ENCODE measurements at places on chromosomes 6 and 20.
A peak's percentile ranks its signal among the peaks of the same experiment; 100 is the strongest.

GRCh38 chr6:106750142-106750918, 121.0 kb downstream of the QRSL1 start:
- DNase-seq = peak; percentile 21

- no peak for DNase-seq
These were observed 31.1 kb downstream of the NTSR1 start for GRCh38 chr20:62739581-62740285.

DNA sequence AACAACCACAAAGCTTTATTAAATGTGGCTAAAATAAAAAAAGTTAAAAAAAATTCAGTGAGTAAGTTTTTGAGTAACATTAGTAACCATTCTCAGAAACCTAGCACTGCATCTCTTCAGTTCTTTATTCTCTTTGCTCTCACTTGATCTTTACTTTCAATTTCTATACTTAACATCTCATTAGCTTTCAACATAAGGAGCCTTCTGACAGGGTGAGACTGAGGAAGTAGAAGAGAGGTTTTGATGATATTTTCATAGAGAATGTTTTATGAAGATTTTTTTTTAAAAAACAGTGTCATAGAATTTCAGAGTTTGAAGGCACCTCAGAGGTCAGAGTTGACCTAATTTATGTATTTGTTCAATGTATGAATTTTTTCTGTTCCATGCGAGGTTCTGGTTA, 60.8 kb downstream of the FAM83B start:
- no peak for DNase-seq

DNA sequence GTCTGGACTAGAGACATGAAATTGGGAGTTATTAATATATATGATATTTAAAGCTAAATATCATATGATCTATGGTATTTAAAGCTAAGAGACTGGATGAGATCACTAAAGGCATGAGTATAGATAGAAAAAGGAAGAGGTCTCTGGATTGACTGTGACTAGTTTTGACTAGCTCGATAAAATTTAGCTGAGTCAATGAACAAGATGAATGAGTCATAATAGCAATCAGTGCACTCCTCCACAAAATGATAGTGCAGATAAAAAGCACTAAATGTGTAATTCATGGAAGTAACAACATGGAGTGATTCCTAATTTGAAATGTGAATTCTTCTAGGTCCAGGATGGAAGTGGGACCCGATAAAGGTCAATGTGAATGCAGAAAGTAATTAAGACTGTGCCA, 127.4 kb downstream of the PFDN4 start:
- no peak for DNase-seq

DNA sequence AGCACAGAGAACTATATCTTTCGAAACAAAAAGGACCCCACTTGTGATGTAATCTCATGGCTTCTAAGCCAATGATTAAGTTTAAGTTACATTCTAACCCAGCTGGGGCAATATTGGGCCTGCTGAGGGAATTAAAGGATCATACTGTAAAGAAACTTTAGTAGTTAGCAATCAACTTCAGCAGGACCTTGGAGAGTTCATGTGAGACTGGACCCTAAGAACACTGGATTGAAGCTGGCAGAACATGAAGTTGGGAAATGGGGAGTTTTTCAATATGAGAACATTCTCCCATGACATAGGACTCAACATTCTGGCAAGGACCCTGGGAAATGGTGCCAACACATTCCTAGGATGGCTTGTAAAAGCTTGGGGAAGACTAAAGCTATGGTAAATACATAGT, 516.2 kb downstream of the PKHD1 start:
- DNase-seq = no peak

- no peak for DNase-seq
These were observed 31.0 kb upstream of the PCMTD2 start for GRCh38 chr20:64224351-64225170.

DNA sequence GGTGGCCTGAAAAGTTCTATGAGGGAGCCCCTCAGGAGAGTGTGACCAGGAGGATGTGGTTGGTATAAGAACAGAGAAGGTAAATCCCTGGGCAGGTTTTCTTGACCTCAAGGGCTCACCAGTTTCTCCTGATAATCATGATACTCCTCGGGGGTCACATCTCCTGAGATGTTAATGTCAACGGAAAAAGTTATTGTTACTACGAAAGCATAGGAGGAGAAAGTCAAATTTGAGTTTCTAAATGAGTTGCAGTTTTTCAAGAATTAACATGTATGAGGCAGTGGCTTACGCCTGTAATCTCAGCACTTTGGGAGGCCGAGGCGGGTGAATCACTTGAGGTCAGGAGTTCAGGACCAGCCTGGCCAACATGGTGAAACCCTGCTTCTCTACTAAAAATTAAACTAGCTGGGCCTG, 23.4 kb downstream of the MGME1 start:
- no peak for DNase-seq

DNA sequence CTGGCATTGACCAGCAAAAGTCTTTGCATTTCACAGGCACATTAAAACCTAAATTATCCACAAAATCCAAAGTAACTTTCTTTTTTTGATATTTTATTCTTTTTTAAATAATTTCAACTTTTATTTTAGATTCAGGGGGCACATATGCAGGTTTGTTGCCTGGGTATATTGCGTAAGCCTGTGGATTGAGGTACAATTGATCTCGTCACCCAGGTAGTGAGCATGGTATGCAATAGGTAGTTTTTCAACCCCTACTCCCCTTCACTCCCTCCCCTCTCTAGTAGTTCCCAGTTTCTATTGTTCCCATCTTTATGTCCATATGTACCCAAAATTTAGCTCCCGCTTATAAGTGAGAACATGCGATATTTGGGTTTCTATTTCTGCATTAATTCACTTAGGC, 97.6 kb downstream of the CEP57L1 start:
- no peak for DNase-seq

DNA sequence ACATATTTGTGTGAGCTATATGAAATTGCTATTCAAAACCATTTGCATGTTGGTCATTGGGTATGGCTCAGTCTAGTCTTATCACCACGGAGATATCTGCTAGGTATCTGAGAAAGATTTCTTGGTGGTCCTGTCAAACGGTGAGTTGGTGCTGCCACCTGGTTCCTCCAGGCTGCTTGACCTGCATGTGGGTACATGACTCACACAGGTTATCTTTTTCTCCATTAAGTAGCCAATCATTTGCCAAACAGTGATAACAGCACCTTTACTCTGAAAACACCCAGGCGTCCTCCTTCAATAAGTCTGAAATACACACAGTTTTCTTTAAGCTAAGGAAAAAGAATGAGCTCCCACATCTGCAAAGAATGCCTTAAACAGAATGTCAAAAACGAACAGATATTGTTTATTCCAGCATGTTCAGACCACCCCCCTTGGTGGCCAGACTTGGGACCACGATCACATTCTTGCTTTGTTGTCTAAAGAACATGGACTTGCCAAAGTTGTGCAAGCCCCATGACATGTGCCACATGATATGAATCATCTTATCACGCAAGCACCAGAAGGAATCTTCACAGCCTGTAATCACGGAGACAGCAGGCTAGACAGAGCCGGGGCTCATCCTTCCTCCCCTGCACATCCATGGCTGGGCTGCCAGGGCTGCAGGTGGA, 200.7 kb upstream of the THBS2 start:
- DNase-seq = no peak

GRCh38 chr6:151388236-151388635, 3.1 kb downstream of the ZBTB2 start:
- DNase-seq = no peak

- no peak for DNase-seq
These were observed 568 bp downstream of the CCDC170 start for GRCh38 chr6:151494235-151494935.

DNA sequence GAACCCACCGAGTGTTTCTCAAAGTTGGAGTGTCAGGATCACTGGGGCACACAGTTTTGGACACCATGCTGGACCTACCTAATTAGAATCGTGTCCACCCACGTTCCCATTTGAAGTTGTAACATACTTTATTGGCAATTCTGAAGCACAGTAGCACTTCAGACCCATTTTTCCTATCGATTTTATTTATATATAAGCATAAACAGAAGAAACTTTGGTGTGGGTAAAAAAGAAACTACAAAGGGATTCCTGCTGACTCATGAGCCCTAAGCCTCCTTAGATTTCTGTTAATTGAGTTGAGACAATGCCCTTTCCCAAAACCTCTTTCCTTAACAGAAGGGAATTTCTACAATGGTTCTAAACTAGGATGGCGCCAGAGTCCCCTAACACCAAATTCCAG, 398.0 kb downstream of the CDKAL1 start:
- DNase-seq = no peak

DNA sequence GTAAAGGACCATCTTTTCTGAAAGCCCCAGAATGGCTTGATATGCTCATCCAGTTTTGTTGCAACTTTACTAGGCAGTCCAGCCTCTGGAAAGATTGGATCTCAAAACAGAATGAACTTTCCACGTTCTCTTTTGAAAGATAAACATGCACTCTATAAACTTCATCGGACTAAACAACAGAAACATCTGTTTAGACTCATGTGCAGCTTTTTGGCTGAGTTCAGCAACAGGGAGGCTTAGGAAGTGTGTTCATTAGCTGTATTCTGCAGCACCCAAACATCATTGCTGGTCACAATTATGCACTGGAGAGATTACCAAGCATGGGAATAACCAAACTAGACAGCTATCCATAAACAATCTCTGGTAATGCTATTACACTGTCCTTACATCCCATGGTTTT, 180.5 kb downstream of the TENT5A start:
- DNase-seq = no peak

- no peak for DNase-seq
These were observed 36.5 kb downstream of the SCML4 start for GRCh38 chr6:107787589-107787960.

- DNase-seq = no peak
These were observed 51.0 kb upstream of the IL20RA start for GRCh38 chr6:137095651-137096238.

- no peak for DNase-seq
These were observed 6.4 kb upstream of the ZNF217 start for GRCh38 chr20:53599910-53600632.

- DNase-seq = no peak
These were observed 37.8 kb downstream of the SYNJ2 start for GRCh38 chr6:158019416-158019815.

DNA sequence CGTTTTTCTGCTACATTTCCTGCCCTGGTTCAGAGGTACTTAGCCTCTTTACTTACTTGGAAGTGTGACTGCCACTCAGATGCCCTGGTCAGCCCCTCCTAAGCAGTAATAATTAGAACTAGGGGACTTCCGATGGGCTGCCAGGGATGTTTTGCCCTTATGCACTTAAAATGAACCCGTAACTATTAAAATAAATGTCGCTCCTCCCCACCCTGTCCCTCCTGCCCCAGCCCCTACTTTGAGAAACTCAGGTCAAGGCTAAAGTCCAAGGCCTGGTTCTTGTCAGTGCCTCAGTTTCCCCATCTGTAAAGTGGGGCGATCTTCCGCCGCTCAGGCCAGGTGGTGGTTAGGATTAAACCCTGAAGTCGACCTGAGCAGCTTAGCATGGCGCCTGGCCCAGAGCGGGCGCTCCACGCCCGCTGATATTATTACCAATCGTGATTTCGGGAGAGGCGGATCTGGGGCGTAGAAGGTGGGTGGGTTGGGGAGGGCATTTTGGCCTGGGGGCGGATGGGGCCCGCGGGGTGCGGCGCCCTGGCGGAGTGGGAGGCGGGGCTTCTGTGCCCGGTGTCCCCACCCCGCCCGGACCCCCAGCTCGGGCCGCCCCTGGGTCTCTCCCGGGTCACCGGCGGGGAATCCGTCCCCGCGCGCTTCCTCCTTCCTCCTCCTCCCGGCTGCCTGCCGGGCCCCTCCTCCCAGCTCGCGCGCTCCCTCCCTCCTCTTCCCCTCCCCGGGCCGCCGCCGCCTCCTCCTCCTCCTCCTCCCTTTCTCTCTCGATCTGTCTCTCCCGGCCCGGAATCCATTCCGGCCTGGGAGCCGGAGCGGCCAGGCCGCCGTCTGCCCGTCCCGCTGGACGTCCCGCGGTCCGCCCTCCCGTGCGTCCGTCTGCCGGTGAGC, at the start of gene SRC:
Gene SRC (plus strand): TSS at position 802 of the 897 bp plus-strand sequence. CDS start 38,014 bp downstream, outside the sequence.
- DNase-seq = peak; percentile 19

DNA sequence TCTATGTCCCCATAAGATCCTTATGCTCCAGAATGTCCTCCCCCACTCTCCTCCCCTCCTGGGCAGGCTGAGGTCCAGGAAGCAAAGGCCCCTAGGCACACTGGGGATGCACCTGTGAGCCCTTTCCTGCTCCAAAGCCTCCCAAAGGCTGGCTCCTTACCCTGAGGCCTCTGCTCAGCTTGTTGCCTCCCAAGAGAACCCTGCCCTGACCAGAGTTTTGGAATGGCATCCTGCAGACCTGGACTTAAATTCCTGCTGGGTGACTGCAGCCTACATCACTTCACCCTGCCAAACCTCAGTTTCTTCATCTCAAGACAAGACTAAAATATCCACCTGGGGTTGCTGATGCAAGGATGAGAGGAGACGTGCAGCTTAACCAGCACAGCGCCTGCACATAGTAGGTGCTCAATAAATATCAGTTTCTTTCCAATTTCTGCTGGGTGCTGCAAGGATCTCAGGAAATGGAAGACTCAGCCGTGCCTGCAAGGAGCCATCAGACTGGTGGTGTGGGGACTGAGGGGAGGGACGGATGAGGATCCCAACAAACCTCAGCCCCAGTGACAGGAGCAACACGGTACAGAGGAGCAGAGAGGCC, 2.1 kb upstream of the LBP start:
- DNase-seq = no peak

DNA sequence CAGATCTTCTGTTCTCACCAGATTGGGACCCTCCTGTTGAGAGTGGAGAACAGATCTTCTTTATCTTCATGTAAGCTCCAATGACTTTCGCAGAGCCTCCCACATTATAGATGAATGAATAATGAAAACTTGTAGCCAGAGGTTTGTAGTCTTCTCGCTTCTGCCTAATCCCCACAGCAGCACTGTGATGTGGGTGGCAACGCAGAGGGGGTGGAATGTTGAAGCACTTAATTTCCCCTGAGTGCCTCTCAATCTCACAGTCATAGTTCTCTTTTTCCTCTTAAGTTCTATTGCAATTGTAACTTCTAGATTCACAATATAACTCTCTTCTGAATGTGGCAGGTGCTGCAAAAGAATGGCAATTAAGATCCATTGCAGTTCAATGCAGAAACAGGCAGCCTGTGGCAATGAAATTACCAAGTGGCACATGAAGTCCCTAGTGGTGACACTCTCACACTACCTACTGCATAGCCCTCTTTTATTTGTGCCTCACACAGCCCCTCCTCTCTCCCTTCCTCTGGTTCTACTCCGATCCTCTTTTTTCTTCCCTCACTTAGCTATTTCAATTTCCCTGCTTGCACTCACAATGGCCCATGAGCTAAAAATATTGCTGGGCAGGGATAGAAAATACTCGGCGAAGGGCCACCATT, 281.9 kb downstream of the UBE3D start:
- DNase-seq = no peak

GRCh38 chr6:108541843-108542759, 18.6 kb upstream of the FOXO3 start:
- DNase-seq = peak; percentile 63

DNA sequence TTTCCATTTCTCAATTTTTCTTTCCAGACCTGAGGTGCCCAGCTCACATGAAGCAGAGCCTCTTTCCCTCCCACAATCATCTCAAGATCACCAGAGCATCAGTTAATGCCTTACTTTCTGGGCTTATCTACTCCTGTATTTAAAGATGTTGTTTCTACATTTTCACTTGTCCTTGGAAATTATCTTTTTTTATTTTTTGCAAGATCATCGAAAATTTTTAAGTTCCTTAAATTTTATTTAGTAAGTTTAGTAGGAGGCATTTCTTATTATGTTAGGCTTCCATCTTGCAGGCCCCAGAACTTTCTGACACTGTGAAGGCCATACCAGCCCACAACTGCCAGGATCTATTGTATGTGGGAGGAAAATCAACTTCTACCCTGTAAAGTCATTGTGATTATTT, 466.0 kb downstream of the PRKN start:
- no peak for DNase-seq

GRCh38 chr20:19078448-19079373, 133.7 kb upstream of the SLC24A3 start:
- no peak for DNase-seq
